T-helper 17 cell (primary cell): ENCODE measurements at places on chromosomes 3 and 15. TPM values are rescaled to one million over a fixed set of nuclear protein-coding genes. Genes with fewer than 3 reads are reported as not detected.

GRCh38 chr15:43795997-43796396 is 3.9 kb downstream of the SERF2 start:
- no peak for DNase-seq

DNA sequence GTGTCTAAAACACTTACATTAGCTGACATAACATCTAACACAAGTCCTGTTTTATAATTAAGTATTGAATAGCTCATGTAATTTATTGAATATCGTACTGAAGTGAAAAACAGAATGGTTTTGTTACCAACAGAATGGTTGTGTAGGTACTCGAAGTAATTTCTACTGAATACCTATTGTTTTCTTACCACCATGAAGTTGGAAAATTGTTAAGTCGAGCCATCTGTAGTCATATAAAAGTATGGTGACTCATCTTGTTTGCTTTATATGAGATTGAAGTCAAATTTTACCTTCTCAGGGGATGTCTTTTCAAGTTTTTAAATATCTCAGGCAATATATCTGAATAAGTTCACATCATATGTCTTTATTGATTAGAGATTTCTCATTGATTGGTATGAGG is 37.6 kb downstream of the PIAS1 start:
- no peak for DNase-seq

The CNOT10 gene
- 41.2 TPM for total RNA-seq

DNA sequence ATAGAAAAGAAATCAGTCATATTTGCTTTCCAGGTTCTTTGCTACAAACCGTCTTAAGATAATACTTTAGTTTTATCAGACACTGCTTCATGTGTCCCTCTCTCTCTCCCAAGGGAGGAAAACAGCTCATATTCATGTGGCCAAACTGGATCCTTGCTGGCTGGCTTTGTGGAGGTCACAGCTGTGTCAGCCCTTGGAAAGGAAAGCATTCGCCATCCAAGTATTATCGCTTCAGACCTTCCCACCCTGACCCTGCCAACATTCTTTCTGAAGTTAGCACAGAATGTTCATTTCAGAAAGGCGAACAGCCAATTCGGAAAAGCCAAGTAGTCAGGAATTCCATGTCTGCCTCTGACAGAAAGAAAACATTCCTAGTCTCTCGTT is 213.6 kb downstream of the FEZF2 start:
- DNase-seq, result no peak

The SAMMSON gene
- total RNA-seq, result not detected

- DNase-seq, result no peak
Measured at GRCh38 chr3:195570344-195570743, 13.4 kb downstream of the APOD start.

DNA sequence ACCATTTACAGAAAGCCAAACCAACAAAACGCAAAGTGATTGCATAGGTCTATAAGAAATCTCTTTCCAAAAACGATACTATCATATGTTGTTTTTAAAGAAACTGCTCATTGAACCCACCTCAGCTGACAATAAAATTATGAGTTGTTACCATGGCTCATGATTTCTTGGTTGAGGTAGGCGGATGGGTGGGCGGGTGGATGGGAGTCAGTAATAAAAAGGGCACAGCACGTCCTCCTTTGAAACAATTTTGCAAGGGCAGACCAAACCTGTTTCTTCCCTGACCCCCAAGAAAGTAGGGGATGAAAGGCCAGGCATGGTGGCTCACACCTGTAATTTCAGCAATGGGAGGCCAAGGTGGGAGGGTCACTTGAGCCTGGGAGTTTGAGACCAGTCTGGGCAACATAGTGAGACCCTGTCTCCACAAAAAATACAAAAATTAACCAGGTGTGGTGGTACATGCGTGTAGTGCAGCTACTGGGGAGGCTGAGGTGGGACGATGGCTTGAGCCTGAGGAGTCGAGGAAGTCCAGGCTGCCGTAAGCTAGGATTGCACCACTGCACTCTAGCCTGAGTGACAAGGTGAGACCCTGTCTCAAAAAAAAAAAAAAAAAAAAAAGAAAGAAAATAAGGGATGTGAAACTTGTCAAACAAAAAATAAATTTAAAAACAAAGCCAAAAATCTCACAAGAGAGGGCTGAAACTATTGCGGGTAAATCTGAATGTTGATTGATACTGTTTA is 2.1 kb downstream of the ABHD10 start:
- no peak for DNase-seq

DNA sequence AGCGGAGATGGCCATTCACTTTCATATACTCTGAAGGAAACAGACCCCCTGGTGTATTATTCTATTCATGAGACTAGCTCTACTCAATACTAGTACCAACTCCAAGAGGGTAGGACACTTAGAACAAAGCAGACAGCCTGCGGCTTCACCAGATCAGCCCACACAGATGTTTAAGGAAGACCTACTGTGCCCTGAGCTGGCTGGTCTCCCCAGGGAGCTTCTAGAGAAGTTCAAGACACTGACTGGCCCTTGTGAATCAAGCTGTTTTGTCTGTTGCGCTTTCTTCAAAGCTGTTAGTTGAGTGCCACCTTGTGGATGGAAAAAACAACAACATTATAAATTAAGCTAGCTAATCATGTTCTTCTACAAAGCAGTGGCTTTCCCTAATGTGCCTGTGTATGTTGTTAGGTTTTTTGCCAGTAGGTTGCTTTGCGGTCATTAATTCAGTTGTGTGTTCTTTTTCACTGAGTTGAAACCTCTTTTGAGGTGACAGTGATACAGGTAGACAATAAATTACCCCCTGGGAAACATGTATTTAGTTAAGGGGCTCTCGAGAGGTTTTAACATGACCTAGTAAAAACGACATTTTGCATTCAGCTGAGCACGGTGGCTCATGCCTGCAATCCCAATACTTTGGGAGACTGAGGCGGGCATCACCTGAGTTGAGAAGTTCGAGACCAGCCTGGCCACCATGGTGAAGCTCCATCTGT is 64.2 kb upstream of the MYZAP start:
- no peak for DNase-seq

The NR2E3 gene
- total RNA-seq, result not detected

GRCh38 chr3:124886168-124887056 is 753 bp downstream of the ITGB5 start:
- peak; percentile 12 for DNase-seq

- no peak for DNase-seq
Measured at GRCh38 chr3:41498847-41499246, 299.5 kb downstream of the CTNNB1 start.

- DNase-seq, result no peak
Measured at GRCh38 chr3:177068967-177069366, 128.3 kb downstream of the TBL1XR1 start.

- DNase-seq, result no peak
Measured at GRCh38 chr3:85193565-85193964, 234.8 kb downstream of the CADM2 start.

The NRG4 gene
- not detected for total RNA-seq

The SNX22 gene
- total RNA-seq, result 0.42 TPM

- DNase-seq, result no peak
Measured at GRCh38 chr3:71491154-71491752, 92.3 kb downstream of the FOXP1 start.

DNA sequence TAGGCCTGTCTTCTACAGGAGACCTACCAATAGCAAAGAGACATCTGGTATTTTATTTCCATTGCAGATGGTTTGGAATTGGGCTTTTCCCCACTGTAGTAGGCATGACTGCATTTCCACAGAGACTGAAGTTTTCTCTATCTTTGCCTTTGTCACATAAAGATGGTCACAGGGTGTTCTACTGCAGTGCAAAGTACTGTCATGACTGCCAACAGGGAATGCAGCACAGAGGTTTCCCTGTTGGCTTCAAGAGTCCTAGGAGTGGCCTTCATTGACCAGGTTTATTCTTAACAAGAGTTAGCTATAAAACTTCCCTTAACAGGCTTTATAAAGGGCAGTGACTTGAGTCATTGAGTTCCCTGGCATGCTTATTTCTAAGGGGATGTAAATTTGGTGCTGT is 36.8 kb upstream of the TM4SF4 start:
- no peak for DNase-seq

- no peak for DNase-seq
Measured at GRCh38 chr3:146566138-146566537, 21.7 kb upstream of the PLSCR1 start.
